Left colon (tissue), 2 donors: ENCODE measurements at places on chromosomes 12 and 14.

GRCh38 chr14:87503711-87504110 is 489.3 kb downstream of the GALC start:
- DNase-seq, result no peak

DNA sequence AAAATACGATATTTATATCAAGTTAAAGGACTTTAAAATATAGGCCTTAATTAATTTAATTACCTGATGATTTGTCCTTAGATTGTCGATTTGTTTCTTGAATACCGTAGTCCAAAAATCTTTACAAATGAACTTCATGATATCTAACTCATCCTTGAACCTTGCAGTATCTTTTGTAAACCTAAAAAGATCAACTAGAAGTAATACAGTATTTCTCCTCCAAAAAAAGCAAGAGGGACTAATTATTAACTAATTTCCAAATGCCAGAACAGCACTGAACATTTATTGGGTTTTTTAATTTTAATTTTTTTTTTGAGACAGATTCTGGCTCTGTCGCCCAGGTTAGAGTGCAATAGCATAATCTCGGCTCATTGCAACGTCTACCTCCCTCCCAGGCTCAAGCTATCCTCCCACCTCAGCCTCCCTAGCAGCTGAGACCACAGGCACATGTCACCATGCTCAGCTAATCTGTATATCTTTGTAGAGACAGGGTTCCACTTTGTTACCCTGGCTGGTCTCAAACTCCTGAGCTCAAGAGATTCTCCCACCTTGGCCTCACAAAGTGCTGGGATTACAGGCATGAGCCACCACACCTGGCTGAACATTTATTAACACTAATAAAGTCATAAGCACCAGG is 11.8 kb downstream of the TRAPPC6B start:
- no peak for DNase-seq

DNA sequence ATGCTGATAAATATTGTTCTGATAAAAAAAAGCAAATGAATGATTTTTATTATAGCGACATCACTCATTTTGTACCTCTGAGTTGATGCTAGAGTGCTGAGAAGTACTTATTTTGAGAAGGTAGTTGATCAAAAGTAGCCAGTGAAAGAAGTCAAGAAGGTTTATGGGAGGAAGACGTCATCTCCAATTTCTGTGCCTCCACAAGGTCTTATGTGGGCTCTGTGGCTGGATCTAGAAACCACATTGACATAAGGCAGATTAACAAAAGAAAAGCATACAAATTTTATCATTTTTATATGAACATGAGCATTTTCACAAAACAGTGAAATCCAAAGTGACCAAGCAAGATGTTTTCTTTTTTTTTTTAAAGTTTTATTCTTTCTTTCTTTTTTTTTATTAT is 289.5 kb upstream of the FAR2 start:
- no peak for DNase-seq

- no peak for DNase-seq
Measured at GRCh38 chr14:90193925-90194324, 62.4 kb upstream of the PSMC1 start.

GRCh38 chr12:130620281-130620680 is 95.8 kb downstream of the RIMBP2 start:
- no peak for DNase-seq

GRCh38 chr14:105532735-105533141 is 6.4 kb downstream of the TMEM121 start:
- no peak for DNase-seq

DNA sequence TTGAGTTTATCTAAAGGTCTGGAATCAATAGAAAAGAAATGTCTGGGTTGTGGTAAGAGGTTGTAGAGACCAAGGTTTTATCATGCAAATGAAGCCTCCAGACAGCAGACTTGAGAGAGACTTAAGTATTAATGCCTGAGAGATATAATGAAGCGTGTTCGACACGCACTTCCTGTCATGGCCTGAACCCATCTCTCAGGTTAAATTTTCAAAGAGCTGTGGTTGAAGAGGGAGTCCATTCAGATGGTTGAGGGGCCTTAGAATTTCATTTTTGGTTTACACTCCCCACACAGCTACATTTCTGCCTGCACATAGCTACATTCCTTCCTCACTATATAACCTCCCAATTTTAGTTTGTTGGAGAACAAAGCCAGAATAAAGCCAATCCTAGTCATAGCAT is 10.1 kb upstream of the CLEC12A start:
- DNase-seq, result no peak

DNA sequence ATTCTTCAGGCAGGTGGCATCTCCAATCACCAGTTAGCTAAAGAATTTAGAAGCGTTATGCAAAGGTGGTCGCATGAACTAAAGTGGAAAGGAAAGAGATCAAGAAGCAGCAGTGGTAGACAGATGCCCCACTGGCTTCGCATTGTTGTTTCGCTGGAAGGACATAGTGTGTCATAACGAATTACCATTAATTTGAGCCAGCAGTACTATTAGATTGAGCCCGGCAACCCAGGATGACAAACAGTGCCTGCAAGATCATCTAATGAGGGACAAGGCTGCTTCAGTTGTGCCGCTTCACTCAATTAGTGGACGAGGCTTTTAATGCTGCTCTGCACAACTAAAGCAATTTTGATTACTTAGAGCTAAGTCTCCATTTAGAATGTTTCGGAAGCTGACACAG is 274.5 kb upstream of the SOX5 start:
- no peak for DNase-seq

GRCh38 chr12:92188517-92189188 is 43.0 kb upstream of the BTG1 start:
- DNase-seq, result no peak

- DNase-seq, result peak; percentile 99
Measured at GRCh38 chr12:100266585-100266834, 369 bp downstream of the DEPDC4 start.
